ENCODE measurements at places on chromosomes 3 and 15.
A peak's percentile ranks its signal among the peaks of the same experiment; 100 is the strongest.

GRCh38 chr3:29822071-29822470 lies 541.2 kb downstream of the RBMS3 start:
- DNase-seq: no peak

- no peak for DNase-seq
Observed at GRCh38 chr15:52795464-52796227, 5.5 kb upstream of the ONECUT1 start.

GRCh38 chr3:18385706-18386105 lies 39.4 kb downstream of the SATB1 start:
- no peak for DNase-seq

DNA sequence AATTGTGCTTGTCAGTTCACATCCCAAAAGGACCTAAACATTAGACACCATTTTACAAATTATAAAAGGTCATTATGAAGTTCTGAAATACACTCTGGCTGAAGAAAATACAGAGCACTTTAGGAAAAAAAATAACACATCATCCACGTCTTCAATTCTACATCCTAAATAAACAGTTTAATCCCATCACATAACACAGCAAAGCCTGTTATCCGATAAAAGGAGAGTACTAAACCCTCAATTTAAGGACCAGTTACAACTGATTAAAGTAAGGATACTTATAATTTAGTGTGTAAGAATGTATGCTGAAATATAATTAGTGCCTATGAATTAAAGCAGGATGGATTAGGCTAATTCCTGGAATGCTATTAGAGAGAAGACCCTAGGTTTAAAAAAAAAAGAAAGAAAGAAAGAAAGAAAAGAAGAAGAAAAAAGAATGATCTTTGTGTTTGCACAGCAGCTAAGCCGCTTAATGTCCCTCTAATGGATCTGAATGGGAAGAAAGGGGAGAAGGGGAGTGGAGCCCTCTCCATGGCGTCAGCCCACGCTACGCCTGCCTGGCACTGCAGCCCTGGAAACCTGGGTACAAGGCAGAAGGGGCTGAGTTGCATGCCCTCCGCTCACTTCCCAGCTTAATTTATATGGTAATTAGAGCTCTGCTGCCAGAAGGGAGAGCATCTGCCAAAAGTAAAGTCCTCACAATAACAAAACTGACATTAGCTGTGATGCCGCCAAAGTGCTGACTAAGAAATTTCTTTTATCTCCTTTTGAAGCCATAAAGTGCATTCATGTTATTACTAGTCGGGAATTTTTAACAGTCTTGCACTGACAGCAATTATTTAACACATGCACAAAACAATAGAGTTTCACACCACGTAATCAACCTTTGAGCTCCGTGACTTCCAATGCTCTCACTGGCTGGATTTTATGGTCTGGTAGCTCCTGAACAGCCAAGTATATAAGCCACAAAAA lies 90.0 kb downstream of the FSIP1 start:
- no peak for DNase-seq

DNA sequence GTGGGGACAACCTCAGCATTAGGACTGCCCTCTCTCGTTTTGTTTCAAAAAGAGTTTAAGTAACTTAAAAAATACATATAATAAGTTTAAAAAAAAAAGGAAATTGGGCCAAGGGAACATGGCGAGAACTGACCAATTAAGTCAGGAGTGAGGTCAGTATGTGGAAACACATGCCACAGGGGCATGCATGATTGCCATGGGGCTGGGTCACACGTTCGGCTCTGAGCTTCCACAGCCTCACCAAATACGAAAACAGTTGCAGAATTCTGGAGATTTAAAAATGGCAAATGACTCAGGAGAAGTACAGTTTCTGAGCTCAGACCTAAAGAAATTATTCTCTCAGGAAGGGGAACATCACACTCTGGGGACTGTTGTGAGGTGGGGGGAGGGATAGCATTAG lies 24.1 kb downstream of the PDE8A start:
- DNase-seq: no peak

GRCh38 chr3:69182588-69183316 lies 60.4 kb upstream of the LMOD3 start:
- no peak for DNase-seq

GRCh38 chr3:52176180-52176752 lies 21.7 kb upstream of the ALAS1 start:
- no peak for DNase-seq

- no peak for DNase-seq
Observed at GRCh38 chr3:27671101-27671500, 51.0 kb downstream of the EOMES start.

- DNase-seq: peak; percentile 13
Observed at GRCh38 chr3:17894434-17895060, 152.1 kb upstream of the TBC1D5 start.

- DNase-seq: no peak
Observed at GRCh38 chr3:9590282-9590791, 36.7 kb upstream of the LHFPL4 start.

GRCh38 chr15:64959128-64959527 lies 30.6 kb downstream of the SPG21 start:
- no peak for DNase-seq

GRCh38 chr3:122636697-122637096 lies 43.9 kb upstream of the PARP14 start:
- no peak for DNase-seq

DNA sequence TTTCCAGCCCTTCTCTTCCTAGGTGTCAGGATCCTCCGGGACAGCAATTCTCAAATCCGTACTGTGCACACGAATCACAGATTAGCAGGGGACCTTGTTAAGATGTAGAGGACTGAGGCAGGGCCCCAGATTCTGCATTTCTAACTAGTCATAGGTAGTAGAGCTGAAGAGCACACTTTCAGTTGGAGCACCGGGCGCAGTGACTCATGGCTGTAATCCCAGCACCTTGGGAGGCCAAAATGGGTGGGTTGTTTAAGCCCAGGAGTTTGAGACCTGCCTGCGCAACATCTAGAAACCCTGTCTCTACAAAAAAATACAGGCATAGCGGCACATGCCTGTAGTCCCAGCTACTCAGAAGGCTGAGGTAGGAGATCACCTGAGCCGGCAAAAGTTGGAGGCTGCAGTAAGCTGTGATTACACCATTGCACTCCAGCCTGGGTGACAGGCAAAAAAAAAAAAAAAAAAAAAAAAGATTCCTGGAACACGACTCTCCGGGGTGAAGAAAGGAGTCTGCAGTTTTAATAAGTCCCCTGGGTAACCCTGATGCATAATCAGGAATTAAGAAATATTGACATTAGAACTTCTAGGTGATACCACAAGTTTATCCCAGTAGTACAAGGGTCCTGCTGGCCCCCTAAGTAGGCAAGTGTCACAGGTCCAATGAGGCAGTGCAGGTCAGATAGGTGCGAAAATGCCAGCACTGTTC lies 21.4 kb upstream of the IGDCC3 start:
- DNase-seq: no peak

- no peak for DNase-seq
Observed at GRCh38 chr3:18572809-18573208, 147.7 kb upstream of the SATB1 start.

DNA sequence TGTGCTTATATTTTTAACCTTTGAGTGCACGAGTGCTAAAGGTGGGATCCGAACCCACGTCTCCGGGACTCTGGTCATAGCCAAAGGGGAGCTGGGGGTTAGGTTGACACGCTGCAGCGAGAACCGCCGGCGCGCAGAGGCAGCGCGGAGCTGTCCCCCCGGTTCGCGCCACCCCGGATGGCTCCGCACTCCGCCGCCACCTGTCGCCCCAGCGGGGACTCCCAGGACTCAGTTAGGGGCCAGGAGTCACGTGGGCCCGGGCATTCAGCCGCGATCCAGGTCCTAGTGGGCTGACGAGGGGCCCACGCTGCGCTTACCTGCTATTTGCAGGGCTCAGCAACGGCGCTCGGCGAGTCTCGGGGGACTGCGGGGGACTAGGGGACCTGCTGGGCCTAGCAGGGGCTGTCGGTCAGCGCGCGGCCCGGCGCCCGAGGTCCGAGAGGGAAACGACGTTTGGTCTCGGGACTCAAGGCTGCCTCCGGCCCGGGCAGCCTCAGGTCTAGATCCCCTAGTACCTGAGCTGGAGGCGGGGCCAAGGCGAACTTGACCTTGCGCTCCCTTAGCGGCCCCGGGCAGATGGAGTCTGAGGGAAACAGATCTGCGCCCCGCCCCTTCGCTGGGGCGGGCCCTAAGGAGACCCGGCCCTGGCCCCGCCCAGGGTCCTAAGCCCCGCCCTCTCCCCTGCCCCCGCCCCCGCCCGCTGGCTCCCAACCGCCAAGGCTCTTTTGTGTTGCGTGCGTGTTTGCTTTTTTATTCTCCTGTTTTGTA lies at the start of gene NMNAT3:
Gene NMNAT3 (minus strand): TSS at position 585 of the 768 bp plus-strand sequence. CDS start 50,248 bp downstream, outside the sequence.
- DNase-seq: peak; percentile 87

DNA sequence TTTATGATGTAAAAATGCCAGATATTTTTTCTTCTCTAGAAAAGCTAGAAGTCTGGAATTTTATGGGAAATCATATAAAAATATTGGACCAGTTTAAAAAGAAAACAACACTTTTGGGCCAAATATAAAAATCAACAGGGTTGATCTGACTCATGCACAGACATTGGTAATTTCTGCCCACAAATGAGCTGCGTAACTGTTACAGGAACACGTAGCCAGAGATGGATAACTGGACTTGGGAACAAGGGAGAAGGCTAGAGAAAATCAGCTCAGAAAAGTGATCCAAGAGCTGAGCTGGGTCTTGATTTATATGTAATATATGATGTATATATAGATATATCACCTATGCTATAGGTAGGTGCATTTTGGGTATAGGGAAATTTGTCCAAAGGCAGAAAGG lies 36.8 kb upstream of the NAALADL2 start:
- DNase-seq: no peak

- DNase-seq: no peak
Observed at GRCh38 chr3:130529486-130530215, 12.7 kb downstream of the COL6A6 start.

- no peak for DNase-seq
Observed at GRCh38 chr3:107366766-107367165, 10.5 kb upstream of the CCDC54 start.

- no peak for DNase-seq
Observed at GRCh38 chr3:17456650-17457049, 285.8 kb downstream of the TBC1D5 start.

DNA sequence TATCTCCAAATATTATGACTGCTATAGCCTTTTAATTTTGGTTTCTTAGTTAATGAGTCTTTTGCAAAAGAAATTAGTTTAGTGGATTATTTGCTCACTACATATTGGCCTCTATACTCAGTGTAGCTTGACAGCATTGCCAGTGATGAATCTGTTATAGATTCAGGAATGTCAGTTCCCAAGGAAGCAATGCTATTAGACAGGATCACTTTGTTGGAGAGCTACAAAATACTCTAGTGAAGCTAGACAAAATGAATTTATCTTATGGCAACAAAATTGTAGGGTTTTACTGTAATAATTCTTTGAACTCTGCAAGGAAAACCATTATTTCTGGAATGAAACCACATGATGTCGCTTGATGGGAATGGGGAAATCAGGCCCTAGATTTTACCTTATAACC lies 543.3 kb downstream of the SQOR start:
- no peak for DNase-seq

- DNase-seq: no peak
Observed at GRCh38 chr15:77454951-77455350, 34.3 kb downstream of the HMG20A start.

- DNase-seq: no peak
Observed at GRCh38 chr3:55690177-55690576, 203.1 kb upstream of the WNT5A start.

DNA sequence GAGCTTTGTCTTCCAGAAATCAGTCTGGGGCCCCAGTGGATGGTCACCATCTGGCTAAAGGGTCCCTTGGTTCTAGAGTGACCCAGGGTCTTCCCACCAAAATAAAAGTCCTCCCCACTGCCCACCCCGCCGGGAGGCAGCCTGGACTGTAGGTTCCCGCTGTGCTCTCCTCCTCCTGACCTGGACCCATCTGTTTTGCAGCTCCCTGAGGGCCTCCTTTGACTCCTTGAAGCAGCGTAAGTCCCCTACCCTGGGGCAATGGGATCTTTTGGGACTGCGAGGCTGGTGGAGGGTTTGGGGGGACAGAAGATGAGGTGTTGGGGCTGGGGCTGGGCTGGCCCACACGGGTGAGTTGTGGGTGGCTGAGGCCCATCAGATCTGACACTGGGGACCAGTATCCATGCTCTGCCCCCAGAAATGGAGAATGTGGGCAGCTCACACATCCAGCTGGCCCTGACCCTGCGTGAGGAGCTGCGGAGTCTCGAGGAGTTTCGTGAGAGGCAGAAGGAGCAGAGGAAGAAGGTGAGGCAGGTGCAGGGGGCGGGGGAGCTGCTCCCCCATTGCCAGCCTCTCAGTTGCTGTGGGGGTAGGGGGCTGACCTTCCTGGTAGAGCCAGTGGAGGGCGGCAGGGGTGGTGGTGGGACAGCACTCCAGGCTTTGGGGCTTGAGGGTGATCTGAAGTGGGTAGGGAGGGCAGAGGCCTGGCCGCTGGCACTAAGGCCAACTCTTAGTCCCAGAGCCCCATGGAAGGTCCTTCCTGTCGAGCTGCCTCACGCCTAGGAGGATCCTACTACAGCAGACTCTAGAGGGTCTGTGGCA lies 30.4 kb downstream of the PSTPIP1 start:
- no peak for DNase-seq

GRCh38 chr15:82849556-82850512 lies 40.4 kb downstream of the WHAMM start:
- DNase-seq: peak; percentile 15

DNA sequence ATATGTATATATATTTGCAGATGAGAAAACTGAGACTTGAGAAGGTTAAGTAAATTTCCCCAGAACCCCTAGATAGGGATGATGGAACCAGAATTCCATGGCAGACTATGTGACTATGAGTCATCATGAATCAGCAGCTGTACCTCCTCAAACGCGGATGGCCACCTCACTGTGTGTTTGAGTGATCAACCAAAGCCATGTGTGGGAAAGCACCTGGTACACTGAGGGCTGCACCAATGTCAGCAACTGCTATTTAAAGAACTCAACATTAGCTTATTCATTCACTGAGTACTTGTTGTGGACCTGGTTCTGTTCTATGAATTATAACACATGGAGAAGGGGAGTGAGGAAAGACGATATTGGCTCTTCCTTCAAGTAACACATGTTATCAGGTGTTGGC lies 377.0 kb downstream of the GAP43 start:
- DNase-seq: no peak

GRCh38 chr3:116164039-116164438 lies 281.2 kb downstream of the LSAMP start:
- no peak for DNase-seq

DNA sequence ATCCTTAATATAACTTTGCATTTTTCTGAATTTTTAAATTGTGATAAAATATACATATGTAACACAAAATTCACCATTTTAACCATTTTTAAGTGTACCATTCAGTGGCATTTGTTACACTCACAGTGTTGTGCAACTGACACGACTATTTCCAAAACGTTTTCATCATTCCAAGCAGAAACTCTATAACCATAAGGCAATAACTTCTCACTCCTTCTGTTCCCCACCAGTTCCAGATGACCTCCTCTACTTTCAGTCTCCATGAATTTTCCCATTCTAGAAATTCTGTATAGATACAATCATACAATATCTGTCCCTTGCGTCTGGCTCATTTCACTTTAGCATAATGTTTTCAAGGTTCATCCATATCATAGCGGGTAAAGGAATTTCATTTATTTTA lies 223.5 kb upstream of the TTC14 start:
- no peak for DNase-seq

GRCh38 chr3:17442332-17443049 lies 299.9 kb downstream of the TBC1D5 start:
- DNase-seq: no peak

Data from CD8-positive, alpha-beta T cell (primary cell).